ENCODE measurements at places on chromosomes 2 and 18.

DNA sequence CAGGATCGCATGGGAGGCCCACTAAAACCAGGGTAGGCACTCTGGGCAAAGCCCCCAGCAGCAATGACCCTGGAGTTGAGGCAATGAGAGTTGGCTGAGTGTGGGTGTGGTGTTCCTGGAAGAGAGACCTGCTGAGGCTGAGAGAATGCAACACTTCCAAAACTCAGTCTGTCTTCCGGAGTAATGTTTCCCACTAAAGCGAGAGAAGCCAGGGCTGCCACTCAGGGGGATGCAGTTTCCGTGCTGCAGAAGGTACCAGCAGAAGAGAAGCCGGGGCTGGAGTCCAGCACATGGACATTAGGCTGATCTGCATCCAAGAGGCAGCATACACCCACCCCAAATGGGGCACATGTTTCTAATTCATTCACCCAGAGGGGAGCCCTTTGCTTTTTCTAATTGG lies 127.2 kb upstream of the ARHGAP28 start:
- DNase-seq = no peak

- DNase-seq = no peak
Measured at GRCh38 chr2:239671916-239672849, 271.4 kb upstream of the HDAC4 start.

- DNase-seq = no peak
Measured at GRCh38 chr2:57891086-57891712, 155.4 kb upstream of the VRK2 start.

GRCh38 chr2:147642765-147643164 lies 202.1 kb upstream of the ACVR2A start:
- DNase-seq = no peak

GRCh38 chr2:4094743-4095142 lies 391.4 kb downstream of the DCDC2C start:
- DNase-seq = no peak

GRCh38 chr2:42961385-42961811 lies 169.0 kb upstream of the HAAO start:
- DNase-seq = no peak

GRCh38 chr2:61291851-61292575 lies 130.0 kb downstream of the C2orf74 start:
- DNase-seq = no peak

DNA sequence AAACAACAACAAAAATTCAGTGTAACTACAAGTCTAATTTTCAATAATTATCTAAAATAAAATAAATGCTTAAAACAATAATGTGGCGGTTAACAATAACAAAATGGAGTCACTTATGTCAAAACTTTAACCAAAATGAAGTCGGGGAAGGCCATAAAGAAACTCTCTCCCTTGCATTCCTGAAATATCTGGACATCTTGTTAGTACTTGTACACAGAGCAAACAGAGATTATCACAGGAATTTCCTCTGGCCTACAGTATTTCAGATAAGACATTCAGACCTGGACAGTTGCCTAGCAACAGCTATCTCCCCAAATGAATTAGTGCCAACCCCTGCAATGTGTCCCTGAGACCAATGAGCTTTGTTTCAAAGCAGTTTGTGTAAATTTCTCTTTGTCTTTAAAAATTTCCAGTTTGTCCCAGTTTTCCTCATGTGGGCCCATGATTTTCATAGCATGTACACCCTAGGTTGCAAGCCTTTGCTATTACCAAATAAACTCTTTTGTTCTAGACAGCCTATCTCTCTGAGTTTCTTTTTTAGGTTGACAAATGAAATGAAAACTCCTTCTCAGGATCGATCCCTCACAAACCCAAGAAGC lies 68.6 kb downstream of the EXOC6B start:
- DNase-seq = no peak

GRCh38 chr2:37549598-37549997 lies 121.8 kb downstream of the CDC42EP3 start:
- no peak for DNase-seq

GRCh38 chr18:40692871-40693270 lies 1262.2 kb upstream of the PIK3C3 start:
- no peak for DNase-seq

GRCh38 chr2:26792720-26793119 lies 6.9 kb downstream of the CENPA start:
- DNase-seq = no peak

DNA sequence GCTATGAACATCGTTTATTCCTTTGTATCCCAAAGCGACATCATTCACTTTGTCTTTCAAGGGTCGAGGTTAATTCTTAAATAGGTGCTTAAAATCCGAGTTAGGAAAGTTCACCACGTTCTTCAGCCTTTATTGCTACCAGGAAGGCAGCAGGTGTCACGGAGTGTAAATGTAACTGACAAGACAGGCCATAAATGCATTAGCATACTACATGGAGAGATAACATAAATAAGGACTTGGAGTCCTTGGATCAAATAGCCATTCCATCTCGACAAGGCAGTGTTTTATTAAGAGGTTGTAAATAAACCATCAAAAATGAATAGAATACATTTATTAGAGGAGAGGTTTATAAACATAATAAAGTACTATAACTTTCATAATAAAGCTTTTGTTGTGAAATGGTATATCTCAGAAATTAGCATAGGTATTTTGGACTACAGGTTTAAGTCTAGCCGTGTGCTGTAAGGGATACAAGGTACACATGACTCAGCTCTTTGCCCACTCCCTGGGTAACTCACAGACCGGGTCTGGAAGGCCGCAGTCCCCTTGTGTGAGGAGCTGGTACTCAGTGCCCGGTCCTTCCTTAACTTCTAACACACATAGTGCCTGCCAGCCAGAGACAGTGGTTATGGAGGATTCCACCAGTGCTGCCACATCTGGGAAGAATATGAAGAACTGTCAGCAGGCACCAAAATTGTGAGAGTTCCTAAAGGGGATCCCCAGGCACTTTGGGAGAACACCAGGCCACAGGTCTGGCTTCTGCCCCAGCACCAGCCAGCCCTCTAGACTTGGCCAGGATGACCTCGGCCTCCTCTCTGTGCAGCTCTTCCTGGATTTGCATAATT lies 29.4 kb downstream of the CAPN13 start:
- DNase-seq = no peak

GRCh38 chr18:37334631-37335408 lies 230.8 kb downstream of the CELF4 start:
- DNase-seq = no peak

- DNase-seq = no peak
Measured at GRCh38 chr2:125398738-125399524, 1257.0 kb upstream of the GYPC start.

GRCh38 chr2:11123001-11123809 lies 32.1 kb upstream of the SLC66A3 start:
- DNase-seq = no peak

DNA sequence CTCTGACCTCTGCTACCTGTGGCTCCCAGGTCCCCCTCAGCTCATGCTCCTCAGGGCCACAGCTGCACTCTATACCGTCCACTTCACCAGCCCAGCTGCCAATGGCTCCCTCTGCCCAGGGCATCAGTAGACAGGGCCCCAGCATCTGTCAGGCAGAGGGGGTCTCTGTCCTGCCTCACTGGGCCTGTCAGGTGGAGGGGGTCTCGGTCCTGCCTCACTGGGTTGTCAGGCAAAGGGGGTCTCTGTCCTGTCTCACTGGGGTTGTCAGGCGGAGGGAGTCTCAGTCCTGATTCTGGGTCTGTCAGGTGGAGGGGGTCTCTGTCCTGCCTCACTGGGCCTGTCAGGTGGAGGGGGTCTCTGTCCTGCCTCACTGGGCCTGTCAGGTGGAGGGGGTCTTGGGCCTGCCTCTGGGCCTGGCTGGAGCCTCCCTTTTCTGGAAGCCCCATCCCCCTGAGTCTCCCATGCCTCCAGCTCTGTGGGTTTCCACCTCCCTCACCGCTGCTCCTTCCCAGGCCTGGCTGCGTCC lies 19.9 kb downstream of the SNORC start:
- DNase-seq = no peak

- DNase-seq = no peak
Measured at GRCh38 chr18:21387886-21388285, 145.9 kb downstream of the GREB1L start.

DNA sequence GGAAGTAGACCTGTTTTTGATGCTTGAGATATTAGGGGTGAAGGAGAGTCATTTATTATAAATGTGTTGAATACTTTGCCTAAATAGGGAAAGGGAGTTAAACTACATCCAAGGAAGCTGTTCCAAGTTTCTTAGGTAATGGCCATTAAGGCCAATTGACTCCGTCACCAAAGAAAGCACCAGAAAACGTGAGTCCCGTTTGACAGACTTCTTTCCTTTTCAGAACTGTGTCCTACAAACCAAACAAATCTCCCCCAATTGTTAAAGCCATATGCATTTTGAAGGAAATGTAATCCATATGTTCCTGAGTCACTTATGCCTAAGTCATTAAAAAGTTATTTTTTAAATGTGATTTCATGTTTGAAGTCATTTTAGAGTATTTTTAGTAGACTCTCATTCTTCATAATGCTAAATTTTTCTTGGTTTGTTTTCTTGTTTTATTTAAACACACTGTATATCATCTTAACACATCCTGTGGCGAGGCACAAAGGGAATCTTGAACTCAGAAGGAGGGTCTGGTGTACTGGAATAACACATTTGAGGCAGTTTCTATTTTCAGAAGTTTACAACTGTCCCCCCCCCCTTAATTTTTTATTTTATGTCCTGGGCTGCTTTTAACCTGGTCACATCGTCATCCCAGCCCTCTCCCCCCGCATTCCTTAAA lies 133.7 kb downstream of the RHBDD1 start:
- no peak for DNase-seq

GRCh38 chr2:60371681-60372080 lies 181.8 kb downstream of the BCL11A start:
- no peak for DNase-seq

DNA sequence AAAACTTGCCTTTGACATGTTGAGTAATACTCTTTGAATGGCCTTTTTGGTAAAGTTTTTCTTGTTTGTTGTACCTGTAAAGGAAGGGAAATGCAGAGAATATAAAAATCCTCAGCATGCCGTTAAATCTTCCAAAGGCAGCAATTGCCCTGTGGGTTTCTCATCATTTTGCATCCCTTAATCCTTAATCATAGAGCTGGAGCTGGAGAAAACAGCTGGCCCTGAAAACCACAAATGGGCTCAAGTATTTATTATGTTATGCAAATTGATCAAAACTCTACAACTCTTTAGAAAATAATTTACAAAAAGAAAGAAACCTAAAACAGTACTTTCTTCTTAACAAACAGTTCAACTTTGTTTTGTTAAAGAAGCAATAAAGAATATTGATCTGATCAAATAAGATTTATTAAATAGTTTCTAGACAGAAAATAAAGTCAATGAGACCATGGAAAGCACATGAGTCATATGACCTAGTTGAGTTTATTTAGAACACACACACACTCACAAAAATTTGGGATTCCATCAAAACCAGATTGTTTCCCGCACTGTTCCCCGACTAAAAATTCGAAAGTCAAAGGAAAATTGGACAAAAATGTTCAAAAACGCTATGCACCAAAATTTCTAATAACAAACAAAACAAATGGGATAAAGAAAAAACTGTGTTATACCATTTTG lies 309.0 kb downstream of the GULP1 start:
- DNase-seq = no peak

- DNase-seq = no peak
Measured at GRCh38 chr2:54773838-54774237, 50.4 kb downstream of the EML6 start.

DNA sequence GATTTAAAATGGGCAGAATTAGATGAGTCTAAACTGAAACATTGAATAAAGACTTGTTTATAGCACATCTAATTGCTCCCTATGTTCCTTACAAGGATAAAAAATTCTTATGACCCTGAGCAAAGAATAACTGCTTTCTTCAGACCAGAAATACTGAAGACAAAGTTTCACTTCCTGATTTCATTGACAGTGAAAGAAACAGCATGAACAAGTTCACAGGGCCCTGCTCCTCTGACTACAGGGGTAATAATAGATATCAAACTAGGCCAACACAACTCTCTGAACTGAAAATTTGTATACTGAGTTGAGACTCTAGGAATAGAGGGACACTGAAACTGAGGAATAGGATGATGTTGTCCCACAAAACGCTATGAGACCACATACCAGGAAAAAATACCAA lies 1383.3 kb upstream of the CDH2 start:
- no peak for DNase-seq

Measured in CD4-positive, alpha-beta T cell treated with Interleukin-12 subunit alpha and Interleukin-12 subunit beta, for 1 hour (primary cell).